Mammary epithelial cell (primary cell): ENCODE measurements at places on chromosomes 4 and X. TPM values are rescaled to one million over a fixed set of nuclear protein-coding genes. Genes with fewer than 3 reads are reported as not detected.

The PPARGC1A gene
- not detected in 2 replicates for total RNA-seq

The SUPT20HL1 gene
- not detected for total RNA-seq

The FAM149A gene
- total RNA-seq = 0.94 and 1.6 TPM in 2 replicates

The KLKB1 gene
- total RNA-seq = not detected in 2 replicates

The GPAT3 gene
- total RNA-seq = 8.3 TPM

The OTUD4 gene
- 32.3 TPM for total RNA-seq

The CXCL6 gene
- 0.17 TPM for total RNA-seq

The UNC5C gene
- total RNA-seq = 9.8 TPM

The PHOX2B gene
- not detected for total RNA-seq

The NDNF gene
- total RNA-seq = not detected in 2 replicates

The HSD17B13 gene
- not detected for total RNA-seq

The PPP2R2C gene
- total RNA-seq = 0.17 TPM

The CRMP1 gene
- total RNA-seq = under 0.01 TPM

The EDA2R gene
- total RNA-seq = 8.2 TPM

The RIBC1 gene
- total RNA-seq = 1.2 TPM

The ARR3 gene
- total RNA-seq = not detected in 2 replicates

The SAGE1 gene
- not detected for total RNA-seq

The GPR173 gene
- total RNA-seq = 1.7 TPM

The SPP1 gene
- 1.3 TPM in 1 of 2 replicates, not detected in the other for total RNA-seq

The RGN gene
- 3.8 TPM for total RNA-seq

The CT45A3 gene
- total RNA-seq = not detected

The NEIL3 gene
- 1.8 and 7.5 TPM in 2 replicates for total RNA-seq

The USP17L27 gene
- not detected for total RNA-seq

The OSTC gene
- total RNA-seq = 99.8 and 137 TPM in 2 replicates

The SHROOM3 gene
- 136 TPM for total RNA-seq
